NCI-H460 (cell line): ENCODE measurements at places on chromosomes 1 and 21. TPM values are rescaled to one million over a fixed set of nuclear protein-coding genes. Genes with fewer than 3 reads are reported as not detected.

GRCh38 chr1:17674726-17675500, 80.2 kb upstream of the ACTL8 start:
- DNase-seq = no peak

GRCh38 chr1:35171579-35171978, 21.4 kb downstream of the SFPQ start:
- DNase-seq = no peak

- DNase-seq = no peak
These were observed 30.5 kb downstream of the FMO4 start for GRCh38 chr1:171344473-171344820.

DNA sequence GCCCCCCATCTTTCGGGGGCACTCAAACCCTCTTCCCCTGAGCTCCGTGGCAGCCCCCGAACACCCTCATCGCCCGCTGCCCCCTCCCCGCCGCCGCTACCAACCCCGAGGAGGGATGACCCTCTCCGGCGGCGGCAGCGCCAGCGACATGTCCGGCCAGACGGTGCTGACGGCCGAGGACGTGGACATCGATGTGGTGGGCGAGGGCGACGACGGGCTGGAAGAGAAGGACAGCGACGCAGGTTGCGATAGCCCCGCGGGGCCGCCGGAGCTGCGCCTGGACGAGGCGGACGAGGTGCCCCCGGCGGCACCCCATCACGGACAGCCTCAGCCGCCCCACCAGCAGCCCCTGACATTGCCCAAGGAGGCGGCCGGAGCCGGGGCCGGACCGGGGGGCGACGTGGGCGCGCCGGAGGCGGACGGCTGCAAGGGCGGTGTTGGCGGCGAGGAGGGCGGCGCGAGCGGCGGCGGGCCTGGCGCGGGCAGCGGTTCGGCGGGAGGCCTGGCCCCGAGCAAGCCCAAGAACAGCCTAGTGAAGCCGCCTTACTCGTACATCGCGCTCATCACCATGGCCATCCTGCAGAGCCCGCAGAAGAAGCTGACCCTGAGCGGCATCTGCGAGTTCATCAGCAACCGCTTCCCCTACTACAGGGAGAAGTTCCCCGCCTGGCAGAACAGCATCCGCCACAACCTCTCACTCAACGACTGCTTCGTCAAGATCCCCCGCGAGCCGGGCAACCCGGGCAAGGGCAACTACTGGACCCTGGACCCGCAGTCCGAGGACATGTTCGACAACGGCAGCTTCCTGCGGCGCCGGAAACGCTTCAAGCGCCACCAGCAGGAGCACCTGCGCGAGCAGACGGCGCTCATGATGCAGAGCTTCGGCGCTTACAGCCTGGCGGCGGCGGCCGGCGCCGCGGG, 837 bp downstream of the FOXD3 start:
- DNase-seq = no peak

DNA sequence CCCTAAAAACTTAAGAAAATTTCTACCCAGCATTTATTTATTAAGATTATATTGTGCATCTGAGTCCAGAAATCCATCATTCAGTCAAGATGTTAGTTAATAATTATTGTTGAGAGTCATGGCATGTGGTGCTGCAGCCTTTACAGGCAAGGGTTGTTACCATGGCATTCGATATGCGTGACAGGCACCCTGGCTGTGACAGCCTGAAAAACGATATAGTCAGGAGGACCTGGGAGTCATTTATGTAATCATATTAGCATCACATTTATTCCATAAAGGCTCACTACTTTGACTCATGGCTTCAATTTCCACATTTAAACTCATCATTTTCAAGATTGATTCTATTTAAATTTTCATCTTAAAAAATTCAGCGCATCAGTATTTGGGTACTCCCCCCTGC, 68.0 kb downstream of the CACHD1 start:
- no peak for DNase-seq

DNA sequence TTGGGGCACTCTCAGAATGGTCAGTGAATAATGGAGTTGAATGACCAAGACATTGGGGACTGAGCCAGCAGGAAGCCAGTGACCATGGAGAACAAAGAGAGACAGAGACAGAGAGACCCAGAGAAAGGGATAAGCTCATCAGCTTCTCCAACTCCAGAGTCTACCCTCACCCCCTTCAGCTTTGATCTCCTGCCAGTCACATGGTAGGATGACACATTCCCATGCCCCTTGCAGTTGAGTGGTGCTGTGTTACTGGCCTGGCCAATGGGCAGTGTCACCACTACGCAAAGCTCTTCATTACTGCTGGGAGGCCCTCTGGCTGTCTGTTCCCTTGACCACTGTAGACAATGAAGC, 643.5 kb downstream of the AJAP1 start:
- no peak for DNase-seq

DNA sequence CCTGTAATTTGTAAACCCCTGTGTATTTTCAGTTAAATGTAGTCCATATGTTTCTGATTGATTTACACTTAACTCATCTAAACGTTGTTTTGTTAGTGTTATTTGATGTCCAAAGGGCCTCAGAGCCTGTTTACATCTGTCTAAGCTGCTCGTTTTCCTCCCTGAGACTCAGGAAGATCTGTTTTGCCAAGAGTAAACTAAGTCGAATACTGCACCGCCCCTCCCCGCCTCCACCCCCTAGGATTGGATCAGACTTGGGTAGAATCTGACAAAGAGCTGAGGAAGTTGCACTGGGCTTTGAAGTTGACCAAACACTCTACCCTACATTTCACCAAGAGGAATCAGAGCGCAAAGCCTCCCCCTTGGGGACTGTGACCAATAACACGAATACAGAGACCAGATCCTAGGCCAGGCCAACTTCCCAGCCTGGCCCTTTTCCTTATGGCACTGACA, 206.9 kb upstream of the LMO4 start:
- DNase-seq = no peak

- DNase-seq = peak; percentile 50
These were observed 5.1 kb upstream of the SSR2 start for GRCh38 chr1:156025876-156026275.

- DNase-seq = no peak
These were observed 234.2 kb upstream of the FGGY start for GRCh38 chr1:59062743-59063142.

DNA sequence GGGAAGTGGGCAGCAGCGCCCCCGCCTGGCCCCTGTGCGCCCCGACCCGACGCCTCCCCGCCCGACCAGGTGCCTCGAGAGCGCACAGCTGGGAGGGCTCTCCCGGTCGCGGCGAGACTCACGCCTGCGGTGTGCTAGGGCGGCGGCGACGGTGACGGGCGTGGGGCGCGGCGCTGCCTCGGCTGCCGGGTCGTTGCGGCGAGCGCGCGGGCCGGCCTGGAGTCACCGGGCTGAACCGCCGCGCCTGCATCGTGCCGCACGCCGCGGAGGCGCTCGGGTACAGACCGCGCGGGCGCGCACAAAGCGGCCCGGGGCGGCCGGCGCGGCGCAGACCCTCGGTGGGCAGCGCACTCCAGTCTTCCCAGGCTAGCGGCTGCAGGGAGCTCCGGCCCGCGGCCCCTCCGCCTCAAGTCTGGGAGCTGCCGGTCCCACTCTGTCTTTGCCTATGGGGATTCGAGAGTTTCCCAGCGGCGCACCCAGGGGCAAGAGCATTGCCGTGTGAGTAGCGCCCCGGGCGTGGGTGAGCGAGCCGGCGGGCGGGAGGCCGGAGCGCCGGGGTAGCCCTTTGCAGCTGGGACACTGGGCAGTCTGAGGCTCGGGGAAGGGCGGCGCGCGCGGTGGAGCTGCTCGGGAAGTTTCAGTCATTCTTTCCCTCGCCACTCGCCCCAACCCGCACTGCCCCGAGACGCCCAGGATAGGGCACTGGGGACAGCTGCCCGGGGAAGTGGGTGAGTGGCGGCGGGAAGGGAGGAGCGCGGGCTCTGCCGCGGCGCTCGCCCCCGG, at the start of gene SLC35F3:
TSS of gene SLC35F3 (plus strand) at position 44 of the 783 bp plus-strand sequence.
- DNase-seq = peak; percentile 60

DNA sequence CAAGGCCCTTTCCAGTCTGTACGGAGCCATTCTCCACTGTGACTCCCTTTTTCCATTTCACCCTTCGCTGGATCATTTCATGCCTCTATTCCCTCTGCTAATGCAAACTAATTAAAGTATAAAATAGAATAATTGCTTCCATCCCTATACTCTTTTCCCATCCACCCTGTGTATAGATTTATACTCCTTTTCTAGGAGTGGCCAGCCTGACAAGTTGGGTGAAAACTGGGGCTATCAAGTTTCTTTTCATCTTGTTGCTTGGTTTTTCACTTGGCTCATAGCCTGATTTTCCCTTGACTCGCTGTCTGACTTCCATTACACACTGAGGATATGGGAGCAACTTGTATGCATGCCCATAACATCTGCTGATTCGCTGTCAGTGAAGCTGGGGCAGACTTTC, 107.0 kb downstream of the PLXNA2 start:
- no peak for DNase-seq

DNA sequence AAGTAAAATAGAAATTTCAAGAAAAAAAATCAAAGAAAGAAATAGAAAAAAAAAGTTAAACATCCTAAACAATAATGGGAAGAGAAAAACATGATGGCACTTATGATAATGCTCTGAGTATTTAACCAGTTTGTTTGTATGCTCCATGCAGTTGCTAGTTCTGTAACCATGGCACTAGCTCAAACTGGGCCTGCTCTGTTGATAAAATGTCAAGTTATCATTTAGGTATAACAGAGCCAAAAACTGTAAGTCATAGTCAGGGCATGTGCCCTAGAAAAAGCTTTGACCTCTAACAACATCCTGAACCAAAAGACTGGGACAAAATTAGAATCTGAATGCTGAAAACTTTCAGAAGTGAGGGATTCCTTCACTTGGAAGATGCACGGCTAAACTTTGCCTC, 148.9 kb downstream of the KCNT2 start:
- DNase-seq = no peak

The C1QA gene
- not detected in 2 replicates for total RNA-seq

The LMX1A gene
- total RNA-seq = not detected in 2 replicates

The TMEM201 gene
- total RNA-seq = 2.2 and 2.8 TPM in 2 replicates

The PEX10 gene
- 19.7 and 20.3 TPM in 2 replicates for total RNA-seq

The DNALI1 gene
- not detected in 2 replicates for total RNA-seq

The ATAD3B gene
- 15.4 and 21.1 TPM in 2 replicates for total RNA-seq
